ENCODE measurements at places on chromosomes 12 and 14.

- no peak for DNase-seq
Measured at GRCh38 chr12:127779301-127780045, 487.5 kb upstream of the TMEM132C start.

DNA sequence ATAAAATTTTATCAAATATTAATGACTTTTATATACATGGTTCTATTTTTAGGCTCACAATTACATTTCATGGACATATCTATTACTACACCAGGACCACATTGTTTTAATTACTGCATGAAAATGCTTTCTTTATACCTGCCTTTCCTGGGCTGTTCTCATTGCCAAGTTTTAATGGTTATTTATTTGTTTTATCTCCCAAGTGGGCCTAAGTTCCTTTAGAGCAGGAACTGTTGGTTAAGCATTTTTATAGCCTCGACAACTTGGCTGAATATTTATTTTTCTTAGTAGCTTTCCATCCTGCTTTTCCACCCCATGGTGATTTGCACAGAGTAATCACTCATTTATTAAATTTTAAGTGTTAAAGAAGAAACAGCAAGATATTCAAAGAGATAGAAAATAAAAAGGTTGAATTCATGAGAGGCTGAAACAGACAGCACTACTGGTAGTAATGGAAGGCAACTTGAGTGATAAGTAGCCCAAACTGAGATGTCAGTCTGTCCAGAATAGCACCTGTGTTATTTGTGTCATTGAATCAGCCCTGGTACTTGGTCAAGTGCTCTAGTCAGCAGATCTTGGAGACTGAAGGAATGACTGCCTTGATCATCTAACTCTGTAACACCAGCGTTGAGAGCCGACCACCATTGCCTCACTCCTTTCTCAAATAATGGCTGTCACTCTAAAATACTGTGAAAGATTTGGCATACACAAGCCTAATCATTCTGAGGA, 119.1 kb upstream of the EGLN3 start:
- no peak for DNase-seq

DNA sequence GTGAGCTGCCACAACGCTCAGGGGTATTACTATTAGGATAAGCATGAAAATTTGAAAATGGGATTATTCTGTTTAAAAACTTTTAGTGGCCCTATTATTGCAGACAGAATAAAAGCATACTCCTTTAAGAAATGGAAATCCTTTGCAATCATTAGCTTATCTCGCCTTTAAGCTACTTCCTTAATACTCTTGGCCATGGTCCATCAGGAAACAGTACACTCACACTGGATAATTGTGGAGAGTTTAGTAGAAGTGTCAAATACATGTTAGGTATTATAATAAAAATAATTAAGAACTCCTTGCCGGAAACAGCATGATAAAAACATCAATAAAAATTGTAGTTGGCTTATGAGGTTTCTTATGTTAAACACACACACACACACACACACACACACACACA, 100.4 kb upstream of the PPFIA2 start:
- DNase-seq, result no peak

GRCh38 chr12:59088673-59089072, 168.4 kb upstream of the LRIG3 start:
- no peak for DNase-seq

GRCh38 chr14:63478010-63478409, 65.2 kb downstream of the PPP2R5E start:
- DNase-seq, result no peak

Data from stimulated activated CD4-positive, alpha-beta T cell treated with anti-CD3 and anti-CD28 coated beads, Interleukin-15, amount 100 ng/mL, for 1 hour (primary cell).